ENCODE measurements at places on chromosomes 16 and 17. TPM values are rescaled to one million over a fixed set of nuclear protein-coding genes. Genes with fewer than 3 reads are reported as not detected.

- no peak for DNase-seq
Observed at GRCh38 chr16:23182679-23183542, at the start of gene SCNN1G. TSS of gene SCNN1G (plus strand) at chr16:23182745. CDS start at chr16:23186272, 3,527 bp downstream.

- no peak for DNase-seq
Observed at GRCh38 chr17:1629504-1630310, 1.1 kb upstream of the SLC43A2 start.

DNA sequence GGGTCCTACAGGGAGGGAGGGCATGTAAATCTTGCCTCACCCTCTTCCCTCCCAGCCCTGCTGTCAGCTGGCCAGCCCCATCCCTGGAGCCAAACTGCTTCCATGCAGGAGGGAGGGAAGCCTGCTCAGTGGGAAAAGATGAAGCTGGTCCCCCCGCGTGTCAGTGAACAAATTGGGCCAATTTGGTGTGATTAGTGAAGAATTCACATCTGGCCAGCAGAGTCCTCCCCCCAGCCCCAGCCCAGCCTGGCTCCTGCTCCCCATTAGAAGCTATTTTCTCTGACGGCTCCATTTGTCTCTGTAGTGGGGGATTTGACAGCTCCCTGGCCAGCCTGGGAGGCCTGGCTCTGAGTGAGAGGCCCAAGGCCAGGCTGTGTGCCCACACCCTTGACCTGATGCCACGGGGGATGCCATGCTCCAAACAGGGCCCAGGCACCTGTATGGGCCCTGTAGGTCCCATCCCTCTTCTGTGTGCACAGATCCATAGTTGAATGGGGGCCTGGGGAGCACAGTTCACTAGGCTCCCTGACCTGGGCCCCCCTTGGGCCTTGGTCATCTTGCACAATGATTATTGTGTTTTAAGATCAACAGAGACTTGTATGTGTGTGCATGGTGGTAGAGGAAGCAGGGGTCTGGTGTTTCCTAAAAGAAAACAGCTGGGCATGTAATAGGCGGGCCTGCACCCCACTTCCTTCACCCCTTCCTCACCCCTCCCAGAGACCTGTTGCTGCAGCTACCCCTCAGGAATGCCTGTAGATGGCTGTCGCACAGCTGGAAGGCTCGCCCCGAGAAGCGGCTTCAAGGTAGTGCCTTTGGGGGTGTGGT is 50.7 kb upstream of the TAC4 start:
- DNase-seq, result no peak

DNA sequence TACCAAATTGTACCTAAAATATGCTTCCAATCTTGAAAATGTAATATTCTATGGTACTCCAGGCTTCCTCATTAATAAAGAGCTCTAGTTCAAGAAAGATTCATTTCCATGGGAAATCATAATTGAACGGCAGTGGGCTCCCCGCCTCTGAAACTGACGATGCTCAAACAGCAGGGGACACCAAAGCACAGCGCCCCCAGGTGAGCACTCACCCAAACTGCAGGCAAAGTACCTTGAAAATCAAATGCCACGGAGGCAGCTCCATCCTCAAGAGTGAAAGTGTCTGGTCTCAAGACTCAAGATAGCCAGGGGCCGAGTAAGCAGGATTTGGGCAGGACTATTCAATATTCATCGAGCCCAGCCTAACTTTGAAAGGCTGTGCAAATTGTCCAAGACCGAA is 217.4 kb upstream of the TNRC6C start:
- no peak for DNase-seq

DNA sequence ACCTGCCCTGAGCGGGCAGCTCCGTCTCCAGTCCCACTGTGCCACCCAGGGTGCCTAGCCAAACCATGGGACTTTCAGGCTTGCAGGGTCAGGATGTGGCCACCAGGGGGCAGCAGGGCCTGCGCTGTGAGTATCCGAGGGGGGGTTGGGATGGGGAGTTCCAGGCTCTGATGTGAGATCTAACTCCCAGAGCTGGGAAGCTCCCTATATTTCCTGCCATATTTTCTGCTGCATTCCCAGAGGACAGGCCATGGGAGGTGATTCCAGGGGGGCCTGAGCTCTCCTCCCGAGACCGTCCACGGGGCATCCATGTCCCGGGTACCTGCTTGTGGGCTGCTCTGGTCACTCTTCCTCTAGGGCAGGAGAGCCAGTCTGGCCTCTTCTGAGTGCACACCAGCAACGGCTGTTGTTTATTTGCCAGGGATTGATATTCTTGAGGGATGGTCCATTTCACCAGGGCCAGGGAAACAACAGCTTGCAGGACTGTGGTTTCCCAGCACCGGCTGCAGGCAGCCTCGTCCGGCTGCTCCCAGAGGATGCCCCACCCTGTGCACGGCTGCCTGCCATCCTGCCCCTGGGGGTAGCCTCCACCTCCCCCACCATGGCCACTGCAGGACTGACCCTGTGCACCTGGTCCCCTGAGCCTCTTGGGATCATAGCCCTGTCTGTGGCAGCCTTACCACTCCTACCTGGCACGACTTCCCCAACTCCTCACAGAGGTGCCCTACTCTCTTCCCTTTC is 1.2 kb downstream of the GPR142 start:
- DNase-seq, result no peak

GRCh38 chr16:76386784-76387183 is 109.6 kb downstream of the CNTNAP4 start:
- no peak for DNase-seq

CES3 gene
- not detected for total RNA-seq
